HCEC 1CT (cell line): ENCODE measurements at places on chromosomes 13 and 19.
A peak's percentile ranks its signal among the peaks of the same experiment; 100 is the strongest.

DNA sequence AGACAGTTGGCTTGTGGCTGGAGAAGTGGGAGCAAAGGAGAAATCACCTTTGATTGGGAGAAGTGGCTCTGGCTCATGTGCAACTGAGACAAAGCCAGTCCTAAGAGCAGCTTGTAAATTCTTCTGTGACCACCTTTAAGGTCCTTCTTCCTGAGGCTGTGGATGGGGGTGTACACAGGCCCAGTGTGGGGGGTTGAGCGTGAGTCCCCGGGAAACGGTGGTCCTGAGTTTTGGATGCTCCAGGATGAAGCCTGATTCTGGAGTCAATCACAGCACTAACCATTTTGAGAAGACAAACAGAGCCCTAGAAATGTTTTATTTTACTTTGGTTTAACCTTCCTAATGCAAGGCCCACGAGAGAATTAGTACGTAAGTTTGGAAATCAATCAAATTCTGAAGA, 3.9 kb upstream of the CEBPA start:
- DNase-seq = no peak

DNA sequence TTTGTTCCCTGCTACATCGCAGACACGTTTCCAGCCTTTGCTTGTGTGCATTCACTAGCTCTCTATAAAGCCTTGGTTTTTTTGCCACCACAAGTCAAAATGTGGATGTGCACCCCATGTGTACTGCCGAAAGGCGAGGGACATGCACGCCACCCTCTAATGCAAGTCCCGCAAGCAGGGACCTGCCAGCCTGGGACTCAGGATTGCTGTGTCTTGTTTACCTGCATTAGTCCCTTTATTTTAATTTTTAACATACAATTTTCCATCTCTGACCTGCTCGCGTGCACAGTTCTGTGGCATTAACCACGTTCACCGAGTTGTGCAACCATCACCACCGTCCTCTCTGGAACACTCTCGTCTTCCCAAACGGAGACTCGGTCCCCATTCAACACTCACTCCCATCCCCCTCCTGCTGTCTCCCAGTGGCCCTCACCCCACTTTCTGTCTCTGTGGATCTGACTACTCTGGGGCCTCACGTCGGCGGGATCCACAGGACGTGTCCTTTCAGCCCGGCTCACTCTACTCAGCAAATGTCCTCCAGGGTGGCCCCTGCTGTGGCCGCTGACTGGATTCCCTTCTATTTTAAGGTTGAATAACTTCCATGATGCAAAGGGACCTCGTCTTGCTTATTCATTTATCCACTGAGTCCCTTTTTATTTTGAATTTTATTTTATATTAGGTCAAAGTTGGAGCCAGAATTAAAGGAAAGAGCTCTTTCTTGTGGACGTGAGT, 58.4 kb downstream of the RASA3 start:
- DNase-seq = no peak

GRCh38 chr19:55626350-55626749, 2.0 kb upstream of the ZNF784 start:
- no peak for DNase-seq

DNA sequence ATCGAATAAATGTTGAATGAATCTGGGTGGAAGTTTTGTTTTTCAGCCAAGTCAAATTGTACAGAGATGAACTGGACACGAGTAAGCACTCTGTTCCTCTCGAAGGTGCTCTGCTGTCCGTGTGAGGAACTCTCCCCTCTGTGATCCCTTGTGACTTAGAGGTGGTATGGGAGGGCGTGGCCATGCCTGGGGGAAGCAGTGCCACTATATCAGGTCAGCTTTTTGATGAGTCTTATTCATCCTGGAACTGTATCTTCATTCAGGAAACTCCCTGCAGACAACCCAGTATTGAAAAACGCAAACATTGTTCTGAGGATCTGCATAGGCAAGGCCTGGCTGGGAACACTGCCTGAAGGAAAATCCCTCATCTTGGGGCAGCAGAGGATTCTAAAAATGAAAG, 45.7 kb upstream of the FLT1 start:
- no peak for DNase-seq

DNA sequence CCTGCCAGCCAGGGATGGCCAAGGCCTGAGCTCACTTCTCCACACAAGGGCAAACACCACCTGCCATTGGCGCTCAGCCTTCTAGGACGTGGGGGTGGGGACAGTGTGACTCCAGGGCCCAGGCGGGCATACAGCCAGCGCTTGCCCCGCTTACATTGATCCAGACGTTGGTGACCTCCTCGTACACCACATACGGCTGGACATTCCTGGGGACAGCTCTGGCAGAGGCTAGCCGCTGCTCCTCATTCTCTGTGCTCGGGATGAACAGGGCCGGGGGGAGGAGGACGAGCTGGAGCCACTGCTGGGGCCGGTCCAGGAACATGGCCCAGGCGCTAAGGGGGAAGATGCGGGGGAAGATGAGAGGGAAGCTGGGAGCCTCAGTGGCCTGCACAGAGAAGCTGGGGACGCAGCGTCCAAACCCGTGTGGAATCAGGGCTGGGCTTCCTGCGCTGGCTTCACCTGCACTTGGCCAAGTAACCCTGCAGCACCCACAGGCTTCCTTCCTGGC, 25.1 kb upstream of the MYDGF start:
- DNase-seq = no peak

DNA sequence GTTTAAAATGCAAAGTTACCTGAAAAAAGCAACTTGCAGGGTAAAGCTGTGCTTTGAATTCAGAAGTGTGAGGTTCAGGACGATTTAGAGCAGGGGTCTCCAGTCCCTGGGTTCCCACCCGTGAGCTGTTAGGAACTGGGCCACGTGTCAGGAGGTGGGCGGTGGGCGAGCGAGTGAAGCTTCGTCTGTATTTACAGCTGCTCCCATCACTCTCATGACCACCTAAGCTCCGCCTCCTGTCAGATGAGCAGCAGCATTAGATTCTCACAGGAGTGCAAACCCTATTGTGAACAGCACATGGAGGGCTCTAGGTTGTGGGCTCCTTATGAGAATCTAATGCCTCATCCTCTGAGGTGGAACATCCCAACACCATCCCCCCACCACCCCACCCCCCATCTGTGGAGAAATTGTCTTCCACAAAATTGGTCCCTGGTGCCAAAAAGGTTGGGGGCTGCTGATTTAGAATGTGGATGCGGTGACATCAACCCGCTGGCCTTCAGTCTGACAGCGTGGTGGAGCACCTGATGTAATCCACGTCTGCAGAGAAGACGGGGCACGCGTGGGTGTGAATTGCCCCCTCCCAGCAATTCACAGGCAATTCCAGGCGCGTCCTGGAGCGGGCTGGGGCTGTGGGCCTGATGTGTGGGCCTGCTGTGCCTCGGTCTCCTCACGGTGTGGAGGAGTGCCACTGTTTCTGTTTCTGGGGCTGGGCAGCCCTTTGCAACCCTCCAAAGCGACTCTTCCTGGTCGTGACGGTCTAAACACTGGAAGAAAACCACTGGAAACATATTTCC, 214.0 kb upstream of the SOX1 start:
- DNase-seq = no peak

- no peak for DNase-seq
Observed at GRCh38 chr19:40567040-40567749, 9.5 kb upstream of the SHKBP1 start.

GRCh38 chr13:61030445-61030844, 385.2 kb downstream of the PCDH20 start:
- no peak for DNase-seq

DNA sequence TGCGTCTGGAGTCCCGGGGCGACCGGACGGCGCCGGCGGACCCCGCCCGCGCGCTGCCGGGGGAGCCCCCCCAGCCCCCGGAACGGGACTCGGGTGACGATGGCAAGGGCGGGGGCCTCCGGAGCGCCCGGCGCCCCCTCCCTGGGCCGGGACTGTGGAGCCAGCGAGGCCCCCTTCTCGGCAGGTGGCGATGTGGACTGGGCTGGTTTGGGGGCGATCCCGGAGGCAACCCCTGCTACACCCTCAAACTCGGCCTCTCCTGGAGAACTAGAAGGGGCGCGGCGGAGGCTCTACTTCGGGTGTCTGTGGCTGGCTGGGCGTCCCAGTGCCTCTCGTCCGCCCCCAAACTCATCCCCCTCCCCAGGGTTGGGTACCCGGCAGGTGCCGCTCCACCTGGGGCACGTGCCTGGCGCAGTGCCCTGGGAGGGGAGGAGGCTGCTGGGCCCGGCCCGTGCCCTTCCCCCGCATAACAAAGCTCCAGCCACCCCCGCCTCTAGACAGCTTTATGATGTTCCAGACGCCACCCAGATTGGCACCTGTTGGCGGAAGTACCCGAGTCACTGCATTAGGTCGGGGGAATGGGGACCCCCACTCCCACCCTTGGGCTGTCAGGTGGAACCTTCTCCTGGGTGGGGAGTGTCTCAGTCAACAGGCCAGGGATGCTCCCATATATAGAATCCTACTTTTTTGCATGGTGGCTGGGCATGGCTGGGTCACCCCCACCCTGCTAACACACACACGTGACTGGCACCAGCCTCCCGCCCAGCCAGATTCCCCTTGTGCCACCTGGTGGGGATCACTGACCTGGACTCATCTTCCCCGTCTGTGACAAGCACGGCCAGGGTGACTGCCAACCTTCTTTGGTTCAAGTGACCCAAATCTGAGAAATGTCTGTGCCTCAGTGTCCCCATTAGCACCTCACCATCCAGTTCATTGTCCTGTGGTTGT, 722 bp downstream of the PKN1 start:
- no peak for DNase-seq

- DNase-seq = no peak
Observed at GRCh38 chr19:58305932-58306323, 751 bp downstream of the ERVK3-1 start.

DNA sequence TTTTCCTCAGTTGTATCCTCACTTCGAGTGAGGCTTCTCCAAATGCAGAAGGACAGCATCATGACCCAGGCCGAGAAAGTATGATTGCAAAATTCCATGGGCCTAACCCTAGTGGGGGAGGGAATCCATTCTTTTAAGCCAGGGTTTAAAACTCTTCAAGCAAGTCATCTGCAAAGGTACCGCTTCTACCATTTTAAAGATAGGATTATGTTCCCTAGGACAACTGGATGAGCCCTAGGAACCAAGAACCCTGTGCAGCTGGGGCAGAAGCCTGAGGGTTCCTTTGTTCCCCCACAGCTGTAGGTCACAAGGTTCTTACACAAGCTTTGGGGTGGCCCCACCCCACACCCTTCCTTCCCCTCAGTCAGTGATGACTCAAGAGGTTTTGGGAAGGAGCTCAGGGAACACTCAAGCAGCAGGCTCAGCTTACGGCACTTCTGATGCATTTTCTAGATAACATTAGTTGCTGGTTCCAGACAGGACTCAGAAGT, 13.5 kb downstream of the ARL11 start:
- peak; percentile 98 for DNase-seq

- DNase-seq = no peak
Observed at GRCh38 chr19:7595466-7596133, at the start of gene CAMSAP3. Gene CAMSAP3, plus strand, starts transcription at chr19:7595863. Its CDS starts 140 bp downstream, at chr19:7596003.

GRCh38 chr13:59701261-59701660, 462.5 kb downstream of the DIAPH3 start:
- DNase-seq = no peak

DNA sequence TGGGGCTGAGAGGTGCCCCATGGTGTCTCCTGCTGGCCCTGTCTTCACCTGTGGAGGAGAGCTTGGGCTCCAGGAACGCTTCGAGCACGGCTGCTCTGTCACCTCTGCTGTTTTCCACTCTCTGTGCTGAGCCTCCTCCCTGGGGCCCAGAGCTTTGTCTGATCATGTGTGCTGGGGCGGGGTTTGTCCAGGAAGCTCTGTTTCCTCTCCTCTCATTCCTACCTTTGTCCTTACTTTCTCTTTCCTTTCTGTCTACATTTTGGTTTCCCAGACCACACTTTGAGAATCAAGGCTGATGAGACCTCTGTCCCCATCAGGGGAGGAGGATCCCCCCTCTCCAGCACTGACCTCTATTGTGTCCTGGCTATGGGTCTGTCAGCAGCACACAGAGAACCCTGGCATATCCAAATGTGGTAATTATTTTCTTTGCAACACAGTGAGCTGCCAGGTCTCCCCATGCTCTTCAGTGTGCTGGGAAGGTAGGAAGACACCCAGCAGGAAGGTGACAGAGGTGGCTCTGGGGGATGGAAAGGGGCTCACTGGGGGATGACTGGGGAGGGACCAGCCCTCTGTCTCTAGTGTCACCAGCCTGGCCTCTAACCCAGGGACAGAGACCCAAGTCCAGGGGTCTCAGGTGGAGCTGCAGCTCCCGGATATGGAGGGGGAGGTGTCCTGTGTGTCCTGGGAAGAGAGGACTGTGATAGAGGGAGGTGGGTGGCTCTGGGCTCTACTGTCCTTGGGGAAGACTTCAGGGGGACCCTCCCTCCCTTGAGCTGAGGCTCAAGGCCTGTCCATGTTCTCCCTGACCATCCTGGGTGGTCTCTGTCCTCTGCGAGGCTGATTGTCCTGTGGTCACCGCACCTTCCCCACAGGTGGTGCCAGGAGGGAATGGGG, at the start of gene CEACAM1:
CEACAM1 (minus strand) TSS at position 128 of the 894 bp plus-strand sequence; CDS start at position 21, 107 bp downstream.
- no peak for DNase-seq

- no peak for DNase-seq
Observed at GRCh38 chr13:114008964-114009589, 35.2 kb upstream of the C13orf46 start.

DNA sequence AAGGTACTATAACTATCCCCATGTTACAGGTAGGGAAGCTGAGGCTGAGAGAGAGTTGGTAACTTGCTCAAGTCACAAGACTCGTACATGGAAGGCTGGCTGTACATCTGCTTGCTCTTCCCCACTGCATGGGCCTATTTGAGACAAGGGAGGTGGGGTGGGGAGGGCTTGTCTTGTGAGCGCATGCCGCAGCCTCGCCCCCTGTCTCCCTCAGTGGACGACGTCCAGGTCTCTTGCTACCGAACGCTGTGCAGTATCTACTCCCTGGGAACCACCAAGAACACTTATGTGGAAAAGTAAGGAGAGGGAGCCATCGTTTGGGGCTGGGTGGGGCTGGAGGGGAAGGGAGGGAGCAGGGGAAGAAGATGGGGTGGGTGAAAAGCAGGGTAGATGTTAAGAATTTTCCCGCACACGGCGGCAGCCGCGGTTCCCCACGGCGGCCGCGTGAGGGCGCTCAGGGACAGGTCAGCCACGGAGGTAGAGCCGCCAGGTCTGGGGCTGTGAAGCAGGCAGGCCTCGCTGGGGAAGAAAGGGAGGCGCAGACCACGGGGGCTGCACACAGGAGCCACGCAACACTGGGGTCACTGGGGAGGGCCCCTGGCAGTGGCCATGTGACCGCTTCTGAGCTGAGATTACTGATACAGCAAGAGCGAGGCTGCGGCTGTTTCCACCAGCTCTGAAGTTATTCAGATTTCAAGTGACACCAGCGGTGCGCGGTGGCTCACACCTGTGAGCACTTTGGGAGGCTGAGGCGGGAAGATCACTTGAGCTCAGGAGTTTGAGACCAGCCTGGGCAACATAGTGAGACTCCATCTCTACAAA, 81.5 kb downstream of the RYR1 start:
- peak; percentile 14 for DNase-seq

- no peak for DNase-seq
Observed at GRCh38 chr19:765179-765738, 14.3 kb downstream of the MISP start.

GRCh38 chr19:40640744-40641143, 39.6 kb downstream of the LTBP4 start:
- DNase-seq = no peak

GRCh38 chr13:65529541-65529940, 1700.6 kb downstream of the PCDH9 start:
- no peak for DNase-seq

GRCh38 chr13:93235258-93236015, 8.8 kb downstream of the GPC6 start:
- peak; percentile 78 for DNase-seq
